ENCODE measurements at places on chromosomes 5 and 9.

- peak; percentile 31 for DNase-seq
Measured at GRCh38 chr5:2334719-2335118, 416.8 kb downstream of the IRX2 start.

GRCh38 chr5:60594715-60595477 is 105.1 kb downstream of the DEPDC1B start:
- no peak for DNase-seq

DNA sequence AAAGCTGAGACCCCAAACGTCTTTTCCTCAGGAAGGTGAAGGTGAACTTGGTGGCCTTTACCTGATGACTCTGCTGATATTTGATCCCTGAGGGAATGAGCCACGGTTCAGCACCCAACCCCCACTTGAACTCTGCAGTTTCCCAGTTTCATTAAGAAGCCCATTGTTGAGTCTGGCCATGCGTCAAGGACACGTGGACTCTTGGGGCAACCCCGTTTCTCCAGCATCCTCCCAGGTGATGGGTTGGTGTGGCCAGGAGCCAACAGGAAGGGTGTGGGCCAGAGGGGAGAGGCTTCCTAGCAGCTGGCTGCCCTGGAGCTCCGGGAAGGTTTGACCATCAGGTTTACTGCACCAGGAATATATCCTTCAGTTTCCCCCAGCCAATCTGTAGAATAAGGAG is 59.5 kb upstream of the GNE start:
- DNase-seq: peak; percentile 76

DNA sequence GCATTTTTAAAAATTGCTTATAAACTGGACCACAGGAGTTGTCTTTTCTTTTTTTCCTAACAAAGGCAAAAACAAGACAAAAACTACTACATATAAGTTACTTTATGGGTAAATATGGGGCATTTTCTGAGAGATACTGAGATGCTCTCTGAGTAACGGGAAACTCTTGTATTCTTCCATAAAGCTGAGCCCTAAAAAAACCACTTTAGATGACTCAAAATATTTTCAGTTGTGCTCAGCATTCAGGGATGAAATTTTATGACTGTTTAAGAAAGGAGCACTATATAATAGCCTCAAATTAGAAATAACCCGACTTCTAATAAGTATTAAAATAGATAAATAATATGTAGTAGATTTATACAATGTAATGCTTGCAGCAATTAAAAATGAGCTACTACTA is 644.5 kb downstream of the KCTD16 start:
- DNase-seq: no peak

DNA sequence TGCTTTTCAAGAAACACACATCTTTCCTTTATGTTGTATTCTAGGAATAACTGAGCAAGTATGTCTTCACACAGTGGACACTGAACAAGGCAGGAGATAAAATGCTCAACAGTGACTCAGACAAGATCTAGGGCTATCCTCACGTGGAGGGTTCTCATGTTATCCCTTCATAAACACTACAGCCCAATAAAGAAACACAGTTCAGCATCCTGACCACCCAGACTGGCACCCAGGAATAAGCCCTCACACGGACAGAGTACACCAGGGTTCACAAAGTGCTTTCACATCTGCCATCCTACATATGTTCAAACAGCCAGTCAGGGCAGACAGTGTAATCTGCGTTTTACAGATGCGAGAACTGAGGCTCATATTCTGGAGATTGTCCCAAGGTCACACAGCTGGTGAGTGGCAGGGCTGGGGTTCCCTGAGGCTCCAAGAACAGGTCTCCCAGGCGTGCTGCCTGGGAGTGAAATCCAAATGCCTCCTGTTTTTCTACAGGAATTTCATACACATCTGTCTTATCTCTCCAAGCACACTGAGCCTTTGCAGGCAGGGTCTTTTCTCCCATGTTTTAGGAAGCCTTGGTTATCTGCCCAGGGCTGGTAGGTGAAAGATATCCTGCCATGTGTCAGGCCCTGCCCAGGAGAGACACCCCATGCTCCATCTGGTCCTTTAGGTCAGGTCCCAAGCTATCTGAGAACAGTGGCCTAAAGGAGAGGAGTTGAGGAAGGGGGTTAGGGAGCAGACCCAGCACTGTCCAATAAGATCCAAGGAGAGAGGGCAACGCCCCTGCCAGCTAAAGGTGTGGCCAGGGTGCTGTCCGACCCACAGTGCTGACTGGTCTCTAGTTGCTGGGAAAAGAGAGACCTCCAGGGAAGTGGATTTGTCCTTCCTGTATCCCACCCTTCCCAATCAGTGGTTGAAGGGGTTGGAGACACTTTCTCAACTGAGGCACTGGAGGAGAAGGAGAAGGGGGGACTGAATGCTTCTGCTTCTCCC is 47.9 kb upstream of the XPA start:
- DNase-seq: no peak

- DNase-seq: no peak
Measured at GRCh38 chr5:67612961-67613360, 416.4 kb upstream of the CD180 start.

DNA sequence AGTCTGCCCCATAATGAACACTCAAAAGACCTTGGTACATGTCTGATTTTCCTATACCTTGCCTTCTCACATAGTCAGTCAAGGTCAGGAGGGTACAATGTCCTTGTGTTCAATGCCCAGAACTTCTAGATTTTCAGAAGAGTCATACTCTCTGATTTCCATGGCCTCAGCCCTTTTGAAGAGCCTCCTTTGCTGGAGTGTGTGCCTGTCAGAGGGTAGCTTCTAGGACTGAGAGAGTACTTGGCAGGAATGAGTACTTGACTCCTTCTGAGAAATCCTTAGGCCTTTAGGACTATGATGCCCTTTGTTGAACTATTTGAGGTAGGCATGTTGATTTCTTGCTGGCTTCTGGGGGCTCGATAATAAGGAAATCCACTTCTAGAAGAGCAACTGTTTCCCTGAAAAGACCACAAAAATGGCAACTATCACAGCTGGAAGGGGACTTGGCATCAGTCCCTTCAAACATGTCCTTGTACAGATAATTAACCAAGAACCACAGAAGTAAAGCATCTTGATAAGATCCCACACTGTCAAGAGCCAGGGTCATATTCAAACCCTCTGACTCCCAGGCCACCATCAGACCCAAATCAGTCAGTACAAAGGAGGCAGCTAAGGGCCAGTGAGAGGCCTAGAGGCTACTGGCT is 10.6 kb upstream of the MEGF9 start:
- no peak for DNase-seq

GRCh38 chr9:137389428-137389746 is 33.6 kb downstream of the EXD3 start:
- no peak for DNase-seq

DNA sequence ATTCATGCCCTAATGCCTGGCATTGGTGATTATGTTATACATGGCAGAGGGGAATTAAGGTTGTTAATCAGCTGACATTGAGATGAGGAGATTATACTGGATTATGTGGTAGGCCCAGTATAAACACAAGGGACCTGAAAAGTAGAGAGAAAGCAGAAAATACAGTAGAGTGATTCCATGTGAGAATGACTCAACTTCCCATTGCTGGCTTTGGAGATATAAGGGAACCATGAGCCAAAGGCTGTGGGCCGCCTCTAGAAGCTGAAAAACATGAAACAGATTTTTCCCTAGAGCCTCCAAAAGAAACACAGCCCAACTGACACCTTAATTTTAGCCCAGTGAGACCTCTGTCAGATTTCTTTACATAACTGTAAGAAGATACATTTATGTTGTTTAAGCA is 65.0 kb upstream of the CTXN3 start:
- DNase-seq: no peak

DNA sequence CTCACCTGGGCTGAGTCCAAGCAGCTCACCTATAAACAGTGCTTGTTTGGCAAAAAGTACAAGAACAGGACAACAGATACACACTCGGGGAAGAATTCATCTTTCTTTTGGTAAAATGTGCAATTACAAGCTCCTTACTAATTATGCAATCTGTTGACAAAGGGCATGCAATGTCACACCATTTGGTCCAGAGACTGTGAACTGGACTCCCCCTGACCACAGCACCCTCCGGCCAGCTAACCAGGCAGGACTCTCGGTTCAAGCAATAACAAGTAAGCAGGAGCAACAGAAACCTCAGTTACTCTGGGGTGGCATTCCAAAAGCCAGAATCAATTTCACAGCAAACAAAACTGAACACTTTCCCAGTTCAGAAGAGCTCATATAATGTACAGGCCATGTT is 113.8 kb downstream of the GNAQ start:
- no peak for DNase-seq

GRCh38 chr5:168030912-168031311 is 260.5 kb upstream of the WWC1 start:
- no peak for DNase-seq

DNA sequence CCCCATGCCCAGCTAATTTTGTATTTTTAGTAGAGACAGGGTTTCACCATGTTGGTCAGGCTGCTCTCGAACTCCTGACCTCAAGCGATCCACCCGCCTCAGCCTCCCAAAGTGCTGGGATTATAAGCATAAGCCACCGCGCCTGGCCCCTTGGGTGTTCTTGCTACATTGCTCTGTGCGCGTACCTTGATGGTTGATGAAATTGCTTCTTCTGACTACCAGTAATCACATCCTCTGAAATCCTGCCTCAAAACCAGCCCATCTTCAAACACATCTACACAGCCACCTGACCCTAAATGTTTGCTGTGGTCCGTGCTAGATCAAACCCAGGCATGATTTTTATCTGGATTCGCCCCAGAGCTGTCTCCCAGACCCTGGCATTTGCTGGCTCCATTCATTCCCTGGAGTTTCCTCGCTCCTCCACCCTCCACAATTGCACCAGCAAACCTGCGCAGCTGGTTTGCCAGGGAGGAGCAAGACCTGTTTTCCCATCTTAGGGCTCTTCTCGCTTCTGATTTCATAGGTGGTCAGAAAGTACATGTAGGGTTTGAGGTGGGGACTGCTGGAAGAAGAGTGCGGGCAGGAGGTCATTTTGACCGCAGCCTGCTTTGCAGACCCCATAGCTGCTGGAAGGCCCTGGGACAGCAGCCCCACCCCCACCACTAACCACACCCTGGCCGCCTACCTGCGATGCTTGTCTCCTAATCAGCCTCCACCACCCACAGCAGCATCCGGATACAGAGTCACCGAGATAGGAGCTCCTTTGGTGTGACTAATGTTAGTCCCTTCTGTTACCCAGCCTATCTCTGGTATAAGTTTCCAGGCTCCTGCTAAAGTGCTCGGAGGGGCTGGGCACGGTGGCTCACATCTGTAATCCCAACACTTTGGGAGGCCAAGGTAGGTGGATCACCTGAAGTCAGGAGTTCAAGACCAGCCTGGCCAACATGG is 22.7 kb downstream of the SWI5 start:
- no peak for DNase-seq

DNA sequence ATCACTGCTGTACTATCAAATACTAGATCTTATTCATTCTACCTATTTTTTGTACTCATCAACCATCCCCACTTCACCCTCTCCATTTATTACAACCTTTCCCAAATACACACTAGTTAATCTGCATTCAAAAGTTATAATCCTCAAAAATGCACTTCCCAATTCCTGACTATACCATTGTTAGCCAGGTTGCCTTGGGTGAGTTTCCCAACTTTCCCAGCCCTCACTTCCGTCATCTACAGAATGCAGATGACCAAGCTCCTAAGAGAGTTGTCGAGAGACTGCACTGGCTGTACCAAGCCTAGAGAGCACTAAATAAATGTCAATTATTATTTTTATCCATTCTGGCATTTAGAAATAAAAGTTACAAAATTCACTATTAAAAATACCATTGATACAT is 11.5 kb downstream of the PLPP1 start:
- DNase-seq: no peak

GRCh38 chr9:89666364-89666763 is 61.6 kb downstream of the GADD45G start:
- no peak for DNase-seq

DNA sequence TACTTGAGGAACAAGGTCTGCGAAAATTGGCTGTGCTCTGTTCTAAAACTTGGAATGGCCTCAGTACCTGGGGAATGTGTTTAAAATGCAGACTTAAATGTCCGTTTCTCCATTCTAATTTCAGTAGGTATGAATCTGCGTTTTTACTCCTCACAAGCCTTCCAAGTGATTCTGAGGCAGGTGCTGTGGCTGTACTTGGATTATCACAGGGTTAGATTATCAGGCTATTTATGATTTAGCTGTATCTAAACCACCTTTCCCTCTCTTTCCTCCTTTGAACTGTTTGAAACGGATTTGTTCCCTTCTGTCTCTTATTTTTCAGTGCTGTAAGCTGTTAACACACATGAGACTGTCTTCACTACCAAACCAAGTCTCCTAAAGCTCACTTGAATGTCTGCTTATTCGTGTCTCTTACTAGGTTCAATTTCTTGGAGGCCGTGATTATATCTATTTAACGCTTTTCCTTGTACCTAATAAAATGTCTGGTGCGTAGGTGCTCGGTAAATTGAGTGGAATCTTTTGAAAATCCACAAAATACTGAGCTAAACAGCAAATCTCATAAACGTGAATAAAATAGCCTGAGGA is 714 bp upstream of the CETN3 start:
- DNase-seq: peak; percentile 11

Measured in DMS79 treated with DMSO at 0.1 percent for 48 hours (cell line).